Fibroblast of villous mesenchyme (primary cell): ENCODE measurements at places on chromosomes 1 and 21. TPM values are rescaled to one million over a fixed set of nuclear protein-coding genes. Genes with fewer than 3 reads are reported as not detected.

The ODF2L gene
- total RNA-seq = 40.3 and 44.5 TPM in 2 replicates

The ALDH4A1 gene
- total RNA-seq = 13.0 and 13.5 TPM in 2 replicates

The FMN2 gene
- 19.0 and 35.0 TPM in 2 replicates for total RNA-seq

The UBE2U gene
- not detected in 2 replicates for total RNA-seq

The OVAAL gene
- total RNA-seq = not detected in 2 replicates
